Left colon (tissue), 2 donors: ENCODE measurements at places on chromosomes 7 and 10.

GRCh38 chr10:84108797-84109196 is 30.5 kb upstream of the GHITM start:
- no peak for DNase-seq

- no peak for DNase-seq
These were observed 6.8 kb upstream of the MSRB2 start for GRCh38 chr10:23088609-23089008.

DNA sequence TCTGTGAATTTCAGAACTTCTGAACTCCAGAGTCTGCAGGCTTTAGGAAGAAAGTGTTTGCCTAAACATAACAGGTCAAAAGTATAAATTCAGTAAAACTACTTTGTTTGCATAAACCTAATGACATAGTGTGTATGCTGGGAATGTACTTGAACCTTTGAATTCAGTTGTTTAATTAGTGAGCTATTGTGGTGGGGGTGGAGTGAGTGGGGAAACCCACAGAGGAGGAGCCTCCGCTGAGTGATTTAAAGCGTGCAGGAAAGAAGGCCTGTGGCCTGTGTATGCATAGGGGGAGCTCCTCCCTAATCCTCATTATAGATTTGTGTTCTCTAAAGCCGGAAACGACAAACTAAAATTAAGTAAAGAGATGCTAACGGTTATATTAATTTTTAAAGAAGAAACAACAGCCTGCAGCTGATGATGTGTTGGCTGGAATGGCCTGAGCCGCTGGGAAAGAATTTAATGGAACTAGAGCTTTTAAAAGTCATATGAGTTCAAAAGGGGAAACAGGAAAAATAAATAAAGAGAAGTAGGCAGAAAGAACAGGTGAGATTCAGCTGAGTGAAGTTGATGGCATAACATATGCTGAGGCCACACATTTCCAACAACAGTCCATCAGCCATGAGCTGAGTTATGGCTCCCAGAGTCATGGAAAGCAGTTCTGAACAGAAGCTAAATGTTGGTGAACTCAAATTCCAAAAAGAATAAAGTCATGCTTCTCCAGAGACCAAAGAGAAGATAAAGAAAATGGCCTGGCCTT is 595.0 kb downstream of the GRM8 start:
- DNase-seq, result no peak

GRCh38 chr7:55164527-55164926 is 145.7 kb downstream of the EGFR start:
- no peak for DNase-seq

DNA sequence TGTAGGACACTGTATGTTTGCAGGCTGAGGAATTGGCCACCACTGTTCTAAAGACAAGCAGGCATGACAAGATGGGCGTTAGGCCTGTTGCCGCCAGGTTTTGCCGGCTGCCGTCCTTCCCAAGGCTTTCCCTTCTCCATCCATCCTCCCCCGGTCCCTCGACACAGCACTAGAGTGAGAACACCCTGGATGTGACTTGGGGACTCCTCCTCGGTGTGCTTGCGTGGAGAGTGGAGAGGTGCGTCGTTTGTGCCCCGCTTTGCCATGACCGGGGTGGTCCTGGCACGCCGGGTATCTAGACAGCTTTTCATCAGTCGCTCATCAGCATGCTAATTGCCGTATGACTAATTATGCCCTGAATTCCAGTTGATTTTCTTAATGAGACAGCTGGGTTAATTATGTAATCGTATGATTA is 206.6 kb upstream of the SH2B2 start:
- DNase-seq, result no peak

DNA sequence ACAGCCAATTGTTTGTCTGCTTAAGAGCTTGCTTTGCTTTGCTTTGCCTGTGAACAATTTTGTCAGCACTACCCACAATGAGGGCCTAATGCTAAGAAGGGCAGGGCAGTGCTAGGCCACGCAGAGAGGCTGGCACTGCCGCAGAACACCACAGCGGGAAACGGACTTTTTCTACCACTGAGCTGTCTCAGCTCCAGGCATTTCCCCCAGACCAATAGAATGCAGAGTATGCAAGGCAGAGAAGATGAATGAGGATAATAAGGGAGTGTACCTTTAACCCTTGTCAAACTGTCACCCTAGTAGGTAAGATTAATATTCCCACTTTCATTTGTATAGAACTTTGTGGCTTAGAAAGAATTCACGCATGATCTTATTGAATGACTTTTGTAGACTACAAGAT is 104.5 kb downstream of the SH3PXD2A start:
- DNase-seq, result no peak

- DNase-seq, result no peak
These were observed 508.9 kb downstream of the SUGCT start for GRCh38 chr7:40643664-40644063.

- no peak for DNase-seq
These were observed 17.3 kb upstream of the SAMD9L start for GRCh38 chr7:93165447-93165846.

DNA sequence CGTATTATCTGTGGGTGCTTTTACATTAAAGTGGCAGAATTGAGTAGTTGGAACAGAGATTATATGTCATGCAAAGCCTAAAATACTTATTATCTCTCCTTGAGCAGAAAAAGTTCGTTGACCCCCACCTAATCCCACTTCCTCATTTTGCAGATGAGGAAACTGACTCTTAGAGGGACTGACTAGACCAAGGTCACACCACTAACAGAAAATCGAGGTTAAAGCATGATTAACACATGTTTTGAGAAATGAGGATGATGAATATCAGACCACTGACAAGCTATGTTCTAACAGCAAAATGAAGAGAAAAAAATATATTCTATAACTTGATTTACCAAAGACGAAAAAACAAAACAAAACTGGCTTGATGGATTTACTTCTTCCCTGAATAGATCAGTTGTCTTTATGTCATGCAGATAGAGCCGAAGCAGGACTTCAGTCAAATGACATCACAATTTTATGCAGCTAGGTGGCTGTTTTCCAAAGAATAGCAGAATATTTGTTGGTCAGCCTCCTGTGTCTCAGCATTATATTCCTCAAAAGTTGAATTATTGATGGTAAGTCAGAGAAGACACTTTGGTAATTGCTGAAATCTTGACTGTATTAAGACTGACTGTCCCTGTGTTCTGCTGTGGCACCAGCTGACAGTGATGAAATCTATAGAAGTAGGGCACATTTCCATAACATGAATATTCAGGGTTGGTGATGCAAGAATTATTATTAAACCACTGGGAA is 24.2 kb upstream of the SMIM30 start:
- DNase-seq, result no peak

- DNase-seq, result no peak
These were observed 186.2 kb downstream of the BICC1 start for GRCh38 chr10:58698777-58699356.

GRCh38 chr7:95357623-95358022 is 33.3 kb upstream of the PON1 start:
- no peak for DNase-seq

- peak; percentile 99 for DNase-seq
These were observed 376 bp upstream of the CREB3L2 start for GRCh38 chr7:138002096-138002827.

DNA sequence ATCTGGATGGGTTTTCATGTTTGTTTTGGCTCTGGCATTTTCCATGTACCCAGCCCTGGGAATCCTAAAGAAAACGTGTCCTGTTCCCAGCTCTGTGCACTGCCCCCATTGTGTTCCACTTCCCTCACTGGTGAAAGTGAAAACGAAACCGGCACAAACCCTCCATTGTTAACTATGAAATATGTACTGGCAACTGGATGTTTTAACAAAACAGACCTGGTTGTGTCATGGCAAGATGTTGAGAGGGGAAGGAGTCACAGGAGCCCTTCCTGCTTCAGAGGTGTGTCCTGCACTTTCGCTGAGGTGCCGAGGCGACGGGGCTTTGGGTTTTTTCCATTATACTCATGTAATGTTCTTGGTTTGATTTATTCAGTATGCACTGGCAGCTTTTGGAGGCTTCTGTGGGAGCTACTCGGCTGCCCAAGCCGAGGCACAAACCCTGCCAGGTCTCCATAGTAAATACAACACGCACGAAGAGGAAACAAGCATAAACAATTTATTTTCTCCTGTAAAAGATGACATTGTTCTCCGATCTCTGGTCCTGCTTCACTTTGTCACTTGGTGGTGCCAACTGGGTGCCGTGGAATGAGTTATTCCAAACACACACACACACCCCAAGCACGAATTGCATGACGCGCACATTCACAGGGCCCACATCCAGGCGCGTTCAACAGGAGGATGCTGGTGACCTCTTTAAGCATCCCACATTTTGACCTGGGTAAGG is 118.2 kb downstream of the CDK6 start:
- peak; percentile 73 for DNase-seq

GRCh38 chr7:93018716-93019115 is 99.1 kb downstream of the SAMD9 start:
- no peak for DNase-seq

- no peak for DNase-seq
These were observed 337.7 kb downstream of the GATA3 start for GRCh38 chr10:8392216-8392615.

GRCh38 chr7:112938863-112939573 is 147.6 kb downstream of the GPR85 start:
- DNase-seq, result peak; percentile 25

- no peak for DNase-seq
These were observed 176.1 kb downstream of the PRKG1 start for GRCh38 chr10:51250278-51250920.

DNA sequence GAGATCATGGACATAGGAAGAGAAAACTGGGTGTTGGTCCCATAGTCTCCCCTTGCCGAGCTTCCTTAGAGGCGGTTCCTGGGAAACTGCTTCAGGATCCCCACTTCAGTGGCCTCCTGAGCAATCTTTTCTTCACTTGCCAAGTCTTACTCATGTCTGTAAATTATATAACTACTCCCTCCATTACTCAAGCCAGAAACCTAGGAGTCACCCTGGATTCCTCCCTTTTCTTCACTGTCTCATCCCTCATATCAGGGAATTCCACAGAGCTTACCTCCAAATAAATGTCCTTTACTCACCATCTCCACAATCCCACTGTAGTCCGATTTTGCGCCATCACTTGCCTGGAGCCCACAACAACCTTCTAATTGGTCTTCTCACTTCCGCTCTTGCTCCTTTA is 29.1 kb upstream of the TRUB1 start:
- DNase-seq, result no peak

DNA sequence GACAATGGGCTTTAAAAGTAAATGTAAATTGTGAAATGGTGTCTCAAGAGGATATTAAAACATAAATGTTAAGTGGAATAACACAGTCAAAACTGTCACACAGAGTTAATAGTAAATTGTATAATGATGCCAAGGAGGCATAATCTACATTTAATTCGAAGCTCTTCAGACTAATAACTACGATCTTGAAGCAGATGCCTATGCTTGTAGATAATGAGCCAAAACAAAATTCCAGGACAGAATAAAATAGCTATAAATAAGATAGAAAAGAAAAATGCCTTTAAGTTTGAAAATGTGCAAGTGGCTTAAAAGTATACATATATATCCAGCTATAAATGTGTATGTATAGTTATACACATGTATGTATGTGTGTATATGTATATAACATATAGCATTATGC is 17.5 kb downstream of the TWIST1 start:
- DNase-seq, result no peak

- no peak for DNase-seq
These were observed 134.3 kb downstream of the PRKCQ start for GRCh38 chr10:6445671-6446316.

DNA sequence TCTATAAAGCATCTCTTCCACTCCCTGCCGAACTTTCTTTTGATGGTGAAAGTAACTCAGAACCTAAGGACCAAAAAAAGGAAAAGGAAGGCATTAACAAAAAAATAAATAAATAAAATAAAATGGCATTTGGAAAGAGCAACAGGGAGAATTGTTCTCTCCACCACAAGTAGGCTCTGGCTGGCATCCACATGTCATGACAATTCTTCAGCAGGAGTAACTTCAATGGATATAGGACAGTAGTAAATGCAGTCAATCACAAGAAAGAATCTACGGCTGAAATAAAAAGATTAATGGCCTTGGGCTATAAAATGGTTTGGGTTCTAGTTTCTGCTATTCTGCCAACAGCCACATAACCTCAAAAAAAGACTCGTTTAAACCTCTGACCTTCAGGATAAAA is 23.9 kb downstream of the NCAPG2 start:
- no peak for DNase-seq

- DNase-seq, result peak; percentile 24
These were observed 1003.0 kb downstream of the SORCS3 start for GRCh38 chr10:105644091-105644490.

GRCh38 chr10:44948642-44949041 is 11.0 kb upstream of the RASSF4 start:
- DNase-seq, result no peak

- no peak for DNase-seq
These were observed 1.1 kb upstream of the DLG5 start for GRCh38 chr10:77927402-77928246.

DNA sequence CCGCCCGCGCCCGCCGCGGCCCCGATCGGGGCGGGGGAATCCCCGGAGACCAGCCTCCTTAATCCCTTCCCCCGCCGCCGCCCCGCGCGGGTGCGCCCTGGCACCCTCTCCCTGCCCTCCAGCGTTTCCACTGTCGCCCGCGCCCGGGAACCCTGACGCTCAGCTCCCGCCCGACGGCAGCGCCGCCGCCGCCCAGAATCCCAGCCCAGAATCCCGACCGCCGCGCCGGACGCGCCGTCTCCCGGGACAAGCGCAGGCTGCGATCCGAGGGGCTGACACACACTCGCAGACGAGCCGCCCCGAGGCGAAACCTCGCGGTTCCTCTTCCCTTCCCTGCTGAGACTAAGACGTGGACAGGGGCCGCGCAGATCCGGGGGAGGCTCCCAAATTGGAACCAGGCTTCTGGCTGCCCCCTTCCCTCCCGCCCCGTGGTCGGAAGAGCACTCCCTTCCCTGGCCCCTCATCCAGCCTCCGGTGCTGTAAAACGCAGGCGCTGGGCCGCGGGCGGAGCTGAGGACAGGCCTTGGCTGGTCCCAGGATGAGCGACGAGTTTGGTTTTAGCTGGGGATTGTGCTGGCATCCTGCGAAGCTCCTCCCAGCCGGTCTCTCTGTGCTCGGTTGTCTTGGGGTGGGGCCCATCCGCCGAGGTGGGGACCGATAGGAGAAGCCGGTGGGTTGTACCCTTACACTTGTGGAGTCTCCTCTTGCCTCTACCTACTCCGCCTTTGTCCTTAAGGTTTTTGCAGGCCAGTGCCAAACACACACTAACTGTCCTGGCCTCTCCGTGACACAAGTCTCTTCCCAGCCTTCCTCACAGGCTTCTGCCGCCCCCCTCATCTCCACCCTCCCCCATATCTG is 1.1 kb downstream of the MARVELD1 start:
- peak; percentile 74 for DNase-seq

DNA sequence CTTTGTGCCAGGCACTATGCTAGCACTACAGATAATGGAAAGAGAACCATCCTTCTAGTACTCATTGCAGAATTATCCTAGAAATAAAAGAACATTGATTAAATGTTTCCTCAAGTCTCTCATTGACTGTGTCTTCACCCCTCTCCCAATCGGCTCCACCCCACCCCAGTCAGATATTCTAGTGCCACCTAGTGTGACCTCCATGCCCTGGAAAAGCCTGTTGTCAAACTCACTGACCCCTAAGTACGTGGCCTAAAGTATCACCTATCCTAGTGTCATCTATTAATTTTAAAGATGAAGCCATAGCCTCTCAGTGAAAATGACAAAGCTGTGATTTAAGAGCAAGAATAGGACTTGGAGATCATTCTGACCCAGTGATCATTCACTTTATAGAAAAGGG is 26.3 kb downstream of the LGI1 start:
- DNase-seq, result no peak

GRCh38 chr7:111175908-111176441 is 85.0 kb downstream of the LRRN3 start:
- no peak for DNase-seq

- peak; percentile 95 for DNase-seq
These were observed 14.9 kb upstream of the CRCP start for GRCh38 chr7:66099551-66100407.

GRCh38 chr7:45238806-45239205 is 81.2 kb downstream of the RAMP3 start:
- DNase-seq, result no peak
